ENCODE measurements at places on chromosomes 4 and X.

DNA sequence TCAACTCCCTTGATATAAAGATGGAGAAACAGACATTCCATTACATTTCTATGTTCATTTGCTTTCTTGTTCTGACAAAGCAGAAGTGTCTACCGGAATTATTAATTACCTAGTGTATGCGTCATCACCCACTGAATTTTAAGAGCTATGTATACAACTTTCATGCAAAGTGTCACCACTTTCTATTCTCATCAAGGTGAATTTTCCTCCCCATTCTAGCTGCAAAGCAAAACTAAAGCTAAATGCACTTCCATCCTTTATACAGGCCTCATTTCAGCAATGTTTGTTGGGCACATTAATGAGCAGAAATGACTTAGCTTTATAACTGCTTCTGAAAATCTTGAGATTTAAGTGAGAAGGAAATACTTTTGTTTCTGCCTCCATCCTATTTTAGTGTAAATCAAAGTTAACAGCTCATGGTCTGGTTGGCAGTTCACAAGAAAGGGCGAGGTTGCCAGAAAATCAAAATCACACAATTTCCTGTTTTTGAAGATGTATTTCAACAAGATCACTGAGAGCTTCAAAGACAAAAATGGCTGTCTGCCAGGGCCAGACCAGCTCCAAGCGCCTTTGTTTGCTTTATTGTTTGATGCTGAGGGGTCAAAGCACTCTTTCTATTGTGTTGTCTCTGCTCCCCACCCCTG, 7.2 kb upstream of the FAM9C start:
- DNase-seq: no peak

DNA sequence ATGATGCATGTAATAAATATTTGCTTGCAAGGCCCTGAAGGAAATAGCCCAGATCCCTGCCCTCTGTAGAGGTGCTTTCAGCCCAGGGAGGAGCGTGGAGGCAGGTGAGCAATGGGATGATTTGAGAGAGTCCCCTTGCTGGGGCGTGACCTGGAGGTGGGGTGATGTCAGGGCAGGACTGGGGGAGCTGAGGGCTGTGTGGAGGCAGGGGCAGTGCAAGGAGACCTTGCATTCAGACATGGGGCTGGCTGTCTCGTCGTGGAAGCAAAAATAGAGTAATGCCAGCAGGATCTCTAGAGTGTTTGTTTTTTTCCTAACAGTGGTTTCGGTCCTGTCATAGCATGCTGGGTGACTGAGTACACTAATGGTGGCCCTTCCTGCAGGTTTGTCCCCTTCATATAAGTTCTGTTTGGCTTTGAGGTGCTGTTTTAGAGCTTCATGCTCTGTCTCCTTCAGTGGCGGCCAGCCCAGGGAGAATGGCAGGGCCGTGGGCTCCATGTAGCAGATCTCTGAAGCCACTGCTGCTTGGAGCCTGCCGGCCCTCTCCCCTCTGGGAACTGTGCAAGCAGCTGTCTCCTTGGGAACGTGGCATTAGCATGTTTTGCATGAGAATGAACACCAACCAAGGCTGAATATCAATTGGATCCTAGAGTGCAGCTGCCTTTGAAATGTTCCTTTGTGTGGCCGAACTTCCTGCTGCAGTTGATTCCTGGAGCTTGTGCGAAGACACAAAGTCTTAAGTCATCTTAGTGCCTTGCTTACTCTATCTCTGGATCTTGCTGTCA, 39.3 kb upstream of the CLDN34 start:
- DNase-seq: no peak

DNA sequence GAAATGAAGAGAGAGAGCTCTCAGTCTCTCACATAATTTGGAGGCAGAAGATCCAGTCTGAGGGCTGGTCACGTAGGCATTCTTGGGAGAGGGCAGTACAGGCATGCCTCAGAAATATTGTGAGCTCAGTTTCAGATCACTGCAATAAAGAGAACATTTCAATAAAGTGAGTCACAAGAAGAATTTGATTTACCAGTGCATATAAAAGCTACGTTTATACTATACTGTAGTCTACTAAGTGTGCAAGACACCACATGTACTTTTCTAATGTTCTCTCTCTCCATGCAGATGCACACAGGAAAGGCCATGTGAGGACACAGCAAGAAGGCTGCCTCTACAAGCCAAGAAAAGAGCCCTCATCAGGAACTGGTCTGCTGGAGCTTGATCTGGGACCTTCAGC, 583.5 kb upstream of the FAT1 start:
- peak; percentile 49 for DNase-seq

DNA sequence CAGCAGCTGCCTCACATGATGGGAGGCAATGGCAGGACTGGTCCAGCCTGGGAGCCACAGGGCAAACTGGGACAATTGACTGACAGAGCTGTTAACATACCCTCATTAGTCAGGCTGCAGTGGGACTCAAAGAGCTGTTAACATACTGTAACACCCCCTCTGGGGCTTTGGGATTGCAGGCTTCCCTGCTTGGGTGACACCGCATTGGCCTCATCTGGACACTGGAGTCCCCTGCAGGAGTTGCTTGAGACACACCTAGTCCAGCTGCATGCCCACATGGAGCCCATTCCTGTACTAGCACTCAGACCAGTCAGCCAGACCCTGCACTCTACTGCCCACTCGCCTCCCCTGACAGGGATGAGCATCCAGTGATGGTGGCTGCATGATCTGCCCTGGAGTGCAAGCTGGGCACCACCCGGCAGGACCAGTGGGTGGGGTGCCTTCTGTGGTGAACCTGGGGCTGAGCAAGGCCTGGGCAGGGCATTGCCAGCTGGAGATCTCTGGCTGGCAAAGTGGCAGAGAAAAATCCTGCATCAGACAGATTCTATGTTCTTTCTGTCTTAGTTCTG, 138.8 kb downstream of the DTHD1 start:
- DNase-seq: no peak

DNA sequence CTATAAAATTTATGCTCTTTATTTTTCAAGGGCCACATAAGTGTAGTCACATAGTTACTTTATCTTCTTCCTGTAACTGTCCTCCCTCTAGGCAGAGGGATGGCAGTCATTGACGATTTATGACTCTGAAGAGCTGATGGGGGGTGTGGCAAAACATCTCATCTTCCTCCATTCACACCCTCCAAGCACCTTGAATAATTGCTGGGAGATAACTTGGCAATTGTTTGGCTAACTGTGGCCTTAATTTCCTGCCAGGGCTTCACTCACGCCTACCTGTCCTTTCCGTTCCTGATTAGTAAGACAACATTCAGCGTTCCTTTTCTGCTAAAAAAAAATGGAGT, 329.2 kb downstream of the ARHGAP10 start:
- DNase-seq: no peak

GRCh38 chrX:129759576-129760061, 20.1 kb upstream of the SASH3 start:
- no peak for DNase-seq

- DNase-seq: no peak
Observed at GRCh38 chrX:50100188-50100587, 100.6 kb downstream of the AKAP4 start.

DNA sequence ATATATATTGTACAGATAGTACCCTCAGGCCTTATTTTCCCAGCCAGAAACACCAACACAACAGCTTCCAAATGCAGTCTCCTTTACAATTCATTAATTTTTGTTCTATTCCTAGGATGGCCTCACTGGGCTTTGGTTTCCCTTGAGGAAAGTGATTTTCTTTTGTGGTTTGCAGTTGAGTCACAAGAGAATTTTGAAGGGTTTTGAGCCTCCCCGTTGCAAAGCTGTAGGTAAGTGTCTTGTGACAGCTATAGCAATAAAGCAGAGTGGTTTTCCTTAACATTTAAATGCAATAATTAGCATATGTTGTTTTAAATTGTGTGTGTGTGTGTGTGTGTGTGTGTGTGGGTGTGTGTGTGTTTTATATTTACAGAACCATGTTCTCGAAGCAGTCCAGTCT, 54.1 kb upstream of the WDR17 start:
- no peak for DNase-seq

GRCh38 chrX:130841776-130842175, 61.2 kb downstream of the ENOX2 start:
- no peak for DNase-seq

- DNase-seq: no peak
Observed at GRCh38 chr4:38684951-38685844, 21.2 kb downstream of the KLF3 start.

GRCh38 chr4:3262208-3263052, 13.5 kb downstream of the MSANTD1 start:
- no peak for DNase-seq

DNA sequence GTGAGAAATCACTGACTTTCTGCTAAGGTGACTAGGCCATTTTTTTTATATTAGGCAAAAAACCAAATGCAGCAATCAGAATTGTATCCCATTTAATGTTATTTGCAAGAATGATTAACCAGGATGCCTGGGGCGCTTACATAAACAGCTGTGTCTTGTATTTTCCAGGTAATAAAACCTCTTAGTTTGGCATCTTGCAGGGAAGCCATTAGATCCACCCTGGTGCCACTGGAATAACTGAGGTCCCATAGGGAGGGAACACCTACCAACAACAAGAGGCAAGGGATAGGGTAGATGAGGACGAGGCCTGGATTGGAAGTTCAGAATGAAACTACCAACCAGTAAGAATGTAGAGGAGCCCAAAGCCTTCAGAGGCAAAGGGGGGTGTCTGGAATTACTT, 288.3 kb downstream of the ARHGAP24 start:
- DNase-seq: no peak

DNA sequence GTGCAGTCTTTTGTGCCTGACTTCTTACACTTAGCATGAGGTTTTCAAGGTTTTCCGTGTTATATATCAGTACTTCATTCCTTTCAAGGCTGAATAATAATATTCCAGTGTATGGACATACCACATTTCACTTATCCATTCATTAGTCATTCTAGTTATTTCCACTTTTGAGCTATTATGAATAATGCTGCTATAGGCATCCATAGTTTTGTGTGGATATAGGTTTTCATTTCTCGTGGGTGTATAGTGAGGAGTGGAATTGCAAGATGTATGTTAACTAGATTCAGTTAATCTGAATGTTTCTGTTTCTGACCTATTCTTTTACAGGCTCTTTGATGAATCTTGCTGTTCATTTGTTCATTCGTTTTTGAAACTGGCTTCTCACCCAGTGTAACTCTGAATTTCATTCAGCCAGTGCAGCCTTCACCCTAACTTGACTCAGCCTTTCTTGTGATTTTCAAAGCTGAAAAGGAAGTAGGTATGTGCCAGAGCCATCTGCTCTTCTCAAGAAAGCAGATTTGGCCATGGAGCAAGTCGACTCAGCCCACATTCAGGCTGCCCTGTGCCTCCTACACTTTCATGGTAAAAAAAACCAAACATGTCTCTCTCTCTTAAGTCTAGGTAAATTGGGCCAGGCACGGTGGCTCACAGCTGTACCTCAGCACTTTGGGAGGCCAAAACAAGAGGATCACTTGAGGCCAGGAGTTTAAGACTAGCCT, 56.3 kb upstream of the NOCT start:
- DNase-seq: no peak

- DNase-seq: peak; percentile 79
Observed at GRCh38 chr4:82833696-82834313, 35.2 kb upstream of the SCD5 start.
